ENCODE measurements at places on chromosomes 4 and X.

DNA sequence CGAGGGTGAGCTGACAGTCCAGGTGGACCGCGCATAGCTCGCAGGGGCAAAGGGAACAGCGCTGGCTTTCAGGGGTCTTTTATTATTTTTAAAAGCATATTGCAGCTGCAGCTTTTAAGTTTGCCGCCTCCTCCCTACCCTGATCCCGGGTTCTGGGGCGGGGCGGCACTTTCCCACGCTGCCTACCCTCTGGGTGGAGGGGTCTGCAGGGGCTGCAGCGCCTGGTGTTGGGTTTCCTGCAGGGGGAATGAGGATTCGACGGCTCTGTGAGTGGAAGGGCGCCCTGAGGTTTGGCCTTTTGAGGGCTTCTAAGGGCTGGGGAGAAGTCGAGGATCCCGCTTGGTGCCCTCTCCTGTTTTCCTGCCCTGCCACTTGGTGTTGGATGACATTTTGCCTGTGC lies 80.7 kb upstream of the SCML1 start:
- no peak for DNase-seq

- DNase-seq: no peak
Observed at GRCh38 chr4:87532907-87533306, 3.7 kb upstream of the SPARCL1 start.

DNA sequence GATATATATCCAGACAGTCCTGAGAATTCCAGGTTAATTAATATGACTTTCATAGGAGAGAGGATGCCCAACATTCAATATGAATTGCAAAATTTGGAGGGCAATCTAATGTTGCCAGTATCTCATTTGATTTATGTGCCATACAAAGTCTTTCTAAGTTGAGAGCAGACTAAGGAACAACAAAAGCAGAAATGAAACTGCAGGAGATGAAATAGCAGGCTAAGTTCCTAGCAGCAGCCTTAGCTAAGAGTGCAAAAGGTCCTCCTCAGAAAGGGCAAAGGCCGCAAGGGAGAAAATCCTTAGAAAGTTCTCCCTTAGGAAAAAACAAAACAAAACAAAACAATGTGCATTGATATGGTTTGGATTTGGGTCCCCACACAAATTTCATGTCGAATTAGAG lies 602.9 kb upstream of the HTR2C start:
- DNase-seq: no peak

DNA sequence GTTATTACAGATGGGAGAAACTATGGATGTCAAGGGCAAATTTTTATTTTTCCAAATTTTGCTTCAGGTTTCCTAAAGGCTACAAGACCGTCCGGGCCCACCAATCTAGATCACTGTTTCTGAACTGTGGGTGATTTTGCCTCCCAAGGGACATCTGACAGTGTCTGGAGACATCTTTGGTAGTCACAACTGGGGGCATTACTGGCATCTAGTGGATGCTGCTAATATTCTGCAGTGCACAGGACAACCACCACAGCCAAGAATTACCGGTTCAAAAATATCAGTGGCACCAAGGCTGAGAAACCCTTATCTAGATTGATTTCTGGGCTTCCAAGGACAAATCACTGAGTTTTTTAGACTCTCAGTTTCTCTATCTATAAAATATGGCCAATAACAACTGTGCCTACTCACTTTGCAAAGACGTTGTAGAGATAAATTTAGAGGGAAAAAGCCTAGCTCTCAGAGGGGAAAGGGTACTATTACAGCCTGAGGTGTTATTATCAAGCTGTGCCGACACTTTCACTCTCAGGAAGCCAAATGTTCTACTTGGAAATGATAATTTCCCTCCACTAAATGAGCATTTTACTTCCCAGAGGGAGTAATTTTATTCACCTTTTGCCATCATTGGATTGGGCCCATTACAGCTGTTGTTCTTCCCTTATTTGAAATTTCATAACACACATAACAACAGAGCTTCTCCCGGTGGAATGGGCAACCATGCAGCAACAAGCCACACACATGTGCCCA lies 442.1 kb downstream of the CENPC start:
- no peak for DNase-seq

- no peak for DNase-seq
Observed at GRCh38 chrX:134547047-134547679, 87.2 kb downstream of the HPRT1 start.

DNA sequence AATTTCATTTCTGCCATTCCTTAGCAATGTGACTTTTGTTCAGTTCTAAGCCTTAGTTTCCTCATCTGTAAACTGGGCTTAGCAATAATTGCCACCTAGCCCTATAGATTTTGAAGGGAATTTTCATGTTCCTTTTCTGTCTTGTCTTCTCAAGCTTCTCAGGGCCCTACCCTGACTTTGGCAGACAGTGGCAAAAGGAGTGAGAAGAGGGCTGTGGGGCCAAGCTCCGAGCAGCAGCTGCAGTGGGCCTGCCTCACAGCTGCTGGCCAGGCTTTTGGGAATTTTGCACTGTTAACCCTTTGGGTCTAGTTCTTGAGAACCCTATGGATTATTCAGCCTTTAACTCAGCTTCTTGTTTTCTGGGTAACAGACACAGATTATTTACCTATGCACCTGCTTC lies 67.6 kb upstream of the IGSF1 start:
- no peak for DNase-seq

- no peak for DNase-seq
Observed at GRCh38 chrX:117038918-117039440, 576.2 kb upstream of the CT83 start.

- no peak for DNase-seq
Observed at GRCh38 chrX:104697294-104697693, 131.3 kb downstream of the IL1RAPL2 start.

DNA sequence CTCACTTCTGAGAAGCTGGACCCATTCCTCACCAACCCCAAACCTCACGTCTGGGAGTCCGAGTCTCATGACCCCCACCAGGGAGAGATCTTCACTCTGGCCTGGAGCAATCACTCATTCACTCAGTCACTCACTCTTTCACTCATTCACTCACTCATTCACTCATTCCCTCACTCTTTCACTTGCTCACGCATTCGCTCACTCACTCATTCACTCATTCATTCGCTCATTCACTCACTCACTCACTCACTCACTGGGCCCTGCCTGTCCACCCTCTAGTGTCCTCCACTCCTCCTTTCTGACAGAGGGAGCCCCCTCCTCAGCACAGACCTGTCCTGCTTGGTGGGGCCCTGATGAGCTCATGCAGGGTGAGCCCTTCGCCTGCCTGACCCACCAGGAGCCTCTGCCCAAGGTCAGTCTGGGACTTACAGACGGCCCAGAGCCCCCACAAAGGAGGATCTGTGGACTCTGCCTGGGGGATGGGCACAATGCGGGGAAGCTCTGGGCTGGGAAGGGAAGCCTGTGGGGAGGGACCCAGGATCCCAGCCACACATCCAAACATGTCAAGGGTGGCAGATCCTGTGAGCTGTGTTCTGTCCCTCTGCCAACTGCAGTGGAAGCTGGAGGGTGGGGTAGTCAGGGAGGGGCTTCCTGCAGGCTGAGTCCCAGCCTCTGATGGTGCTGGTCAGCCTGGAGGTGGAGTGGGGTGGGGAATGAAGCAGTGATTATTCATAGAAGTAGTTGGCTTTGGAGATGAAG lies 18.5 kb downstream of the CPZ start:
- DNase-seq: no peak

GRCh38 chrX:72532366-72532765 lies 40.3 kb downstream of the HDAC8 start:
- DNase-seq: no peak

- no peak for DNase-seq
Observed at GRCh38 chr4:86055898-86056297, 304.0 kb downstream of the MAPK10 start.

DNA sequence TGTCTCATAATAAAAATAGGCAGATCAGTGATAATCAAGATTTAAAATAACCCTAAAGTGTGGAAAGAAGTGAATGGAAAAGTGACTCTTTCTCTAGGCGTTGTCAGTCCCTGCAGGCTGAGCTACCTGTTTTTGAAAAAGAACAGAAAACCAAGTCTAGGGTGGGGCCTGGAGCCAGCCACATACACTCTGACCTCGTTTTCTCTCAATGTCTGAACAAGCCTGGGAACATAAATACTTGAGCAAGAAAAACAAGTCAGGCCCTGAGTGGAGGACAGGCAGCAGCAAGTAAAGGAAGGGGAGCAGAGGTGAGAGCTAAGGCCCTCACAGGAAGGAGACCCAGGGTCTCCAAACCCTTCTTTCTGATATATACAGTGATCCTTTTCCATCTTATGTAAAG lies 91.7 kb upstream of the HPF1 start:
- no peak for DNase-seq

DNA sequence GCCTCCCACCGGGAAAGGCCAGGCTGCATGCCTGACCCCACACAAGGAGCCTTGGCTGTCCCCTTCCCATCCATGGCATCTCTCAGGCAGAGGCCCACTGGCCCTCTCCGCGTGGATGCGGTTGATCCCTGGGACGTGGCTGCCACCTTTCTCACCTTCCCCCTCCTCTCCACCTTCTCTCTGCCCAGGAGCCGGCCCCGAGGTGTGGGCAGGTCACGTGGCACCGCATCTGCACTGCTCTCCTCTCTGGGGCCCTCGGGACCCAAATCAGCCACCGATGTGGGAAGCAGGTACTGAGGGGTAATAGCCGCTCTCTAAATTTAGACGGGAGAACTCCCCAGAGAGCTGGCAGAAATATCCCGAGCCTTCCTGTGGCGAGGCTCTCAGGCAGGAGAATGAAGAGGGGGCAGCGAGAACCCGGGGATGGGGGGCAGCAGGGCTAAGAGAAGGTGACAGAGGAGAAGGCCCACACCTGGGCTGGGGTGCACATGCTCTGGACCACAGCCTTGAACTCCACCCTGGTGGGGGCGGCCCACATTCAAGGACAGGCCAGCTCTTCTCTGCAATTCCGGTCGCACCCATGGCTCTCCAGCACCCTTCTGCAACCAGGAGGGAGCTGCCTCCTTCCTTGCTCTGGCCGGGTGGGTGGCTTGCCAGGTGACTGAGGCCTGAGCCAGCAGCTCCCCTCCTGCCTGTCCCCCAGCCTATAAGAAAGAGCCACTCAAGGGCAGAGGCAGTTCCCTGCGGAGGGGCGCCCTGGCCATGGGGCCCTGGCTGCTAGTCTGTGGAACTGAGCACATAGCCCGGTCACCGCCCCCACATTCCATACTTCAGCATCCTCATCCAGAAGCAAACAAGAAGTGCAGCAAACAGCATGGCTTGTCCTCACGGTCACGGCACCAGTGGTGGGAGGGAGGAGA lies 9.6 kb upstream of the DUSP9 start:
- DNase-seq: no peak

- no peak for DNase-seq
Observed at GRCh38 chr4:90120037-90120436, 7.2 kb upstream of the CCSER1 start.

DNA sequence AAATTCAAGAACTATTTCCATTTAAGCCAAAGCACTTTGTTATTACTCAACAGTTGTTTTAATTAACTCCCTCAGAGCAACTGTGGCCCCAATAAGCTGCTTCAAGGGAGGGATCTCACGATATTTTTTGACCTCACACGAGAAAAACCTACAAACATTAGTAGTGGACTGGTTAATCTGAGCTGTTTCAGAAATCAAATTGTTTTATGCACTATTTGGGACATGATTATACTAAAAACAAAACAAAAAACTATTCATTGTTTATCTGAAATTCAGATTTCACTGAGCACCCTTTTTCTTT lies 74.3 kb downstream of the DCHS2 start:
- no peak for DNase-seq

DNA sequence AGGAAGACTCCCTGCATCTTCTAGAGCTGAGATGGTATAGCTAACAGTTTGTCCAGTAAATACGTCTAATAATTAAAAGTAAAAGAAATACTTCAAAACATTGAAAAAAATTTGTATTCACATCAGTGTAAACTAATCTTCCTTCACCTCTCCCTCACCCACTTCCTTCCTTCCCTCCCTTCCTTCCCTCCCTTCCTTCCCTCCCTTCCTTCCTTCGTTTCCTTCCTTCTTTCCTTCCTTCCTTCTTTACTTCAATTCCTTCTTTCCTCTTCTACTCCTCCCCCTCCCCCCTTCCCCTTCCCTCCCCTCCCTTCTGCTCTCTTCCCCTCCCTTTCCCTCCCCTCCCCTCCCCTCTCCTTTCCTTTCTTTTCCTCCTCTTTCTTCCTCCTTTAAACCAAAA lies 103.7 kb downstream of the POU4F2 start:
- no peak for DNase-seq

- DNase-seq: no peak
Observed at GRCh38 chr4:113524096-113524495, 237.4 kb downstream of the CAMK2D start.

Data from CD4-positive, alpha-beta T cell treated with Interleukin-6 for 4 hours (primary cell).